ENCODE measurements at places on chromosomes 5 and 9.
A peak's percentile ranks its signal among the peaks of the same experiment; 100 is the strongest.

GRCh38 chr5:172683645-172684471 lies 42.8 kb downstream of the NEURL1B start:
- DNase-seq, result peak; percentile 21

DNA sequence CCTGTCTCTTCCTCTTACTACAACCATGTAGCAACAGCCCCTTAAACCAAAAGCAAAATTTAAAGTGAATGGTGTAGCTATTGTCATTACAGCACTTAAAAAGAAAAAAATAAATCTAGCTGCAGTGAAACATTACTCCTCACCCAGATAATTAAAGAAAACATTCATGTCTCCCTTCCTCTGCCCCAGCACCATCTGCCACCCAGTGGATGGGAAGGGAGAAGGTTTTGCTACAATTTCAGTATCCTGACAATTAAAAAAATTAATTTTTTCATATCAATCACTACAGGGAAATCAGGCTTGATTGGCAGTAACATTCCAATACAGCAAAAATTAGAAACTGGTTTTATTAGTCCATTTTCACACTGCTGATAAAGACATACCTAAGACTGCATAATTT lies 147.4 kb upstream of the PUM3 start:
- DNase-seq, result no peak

DNA sequence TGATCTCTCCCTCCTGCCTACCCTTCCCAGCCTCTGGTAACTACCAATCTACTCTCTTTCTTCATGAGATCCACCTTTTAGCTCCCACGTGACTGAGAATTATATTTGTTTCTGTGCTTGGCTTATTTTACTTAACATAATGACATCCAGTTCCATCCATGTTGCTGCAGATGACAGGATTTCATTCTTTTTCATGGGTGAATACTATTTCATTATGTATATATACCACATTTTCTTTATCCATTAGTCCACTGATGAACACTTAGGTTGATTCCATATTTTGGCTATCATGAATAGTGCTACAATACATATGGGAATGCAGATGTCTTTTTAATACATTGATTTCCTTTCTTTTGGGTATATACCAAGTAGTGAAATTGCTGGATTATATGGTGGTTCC lies 35.5 kb upstream of the ZNF366 start:
- DNase-seq, result no peak

- DNase-seq, result no peak
These were observed 97.6 kb upstream of the FANCC start for GRCh38 chr9:95415158-95415557.

DNA sequence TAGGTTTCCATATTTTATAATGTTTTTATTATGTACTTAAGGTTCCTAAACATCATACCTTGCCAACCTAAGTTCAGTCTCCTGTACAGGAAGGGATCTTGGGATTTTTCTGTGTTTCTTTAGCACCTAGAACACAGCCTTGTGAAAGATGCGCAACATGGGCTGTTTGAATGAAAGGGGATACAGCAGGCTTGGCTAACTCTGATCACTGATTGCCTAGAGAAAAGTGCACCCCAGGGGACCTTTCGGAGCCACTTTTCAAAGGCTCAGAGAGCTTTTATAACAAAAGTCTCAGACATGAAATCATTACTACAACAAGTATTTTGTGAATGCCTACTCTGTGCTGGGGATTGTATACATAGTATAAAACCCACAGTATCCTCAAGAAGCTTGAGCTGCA lies 261.6 kb downstream of the BNC2 start:
- DNase-seq, result no peak

- no peak for DNase-seq
These were observed 79.6 kb downstream of the PAPPA start for GRCh38 chr9:116233160-116233530.

GRCh38 chr9:16265688-16266087 lies 604.8 kb downstream of the BNC2 start:
- DNase-seq, result no peak

DNA sequence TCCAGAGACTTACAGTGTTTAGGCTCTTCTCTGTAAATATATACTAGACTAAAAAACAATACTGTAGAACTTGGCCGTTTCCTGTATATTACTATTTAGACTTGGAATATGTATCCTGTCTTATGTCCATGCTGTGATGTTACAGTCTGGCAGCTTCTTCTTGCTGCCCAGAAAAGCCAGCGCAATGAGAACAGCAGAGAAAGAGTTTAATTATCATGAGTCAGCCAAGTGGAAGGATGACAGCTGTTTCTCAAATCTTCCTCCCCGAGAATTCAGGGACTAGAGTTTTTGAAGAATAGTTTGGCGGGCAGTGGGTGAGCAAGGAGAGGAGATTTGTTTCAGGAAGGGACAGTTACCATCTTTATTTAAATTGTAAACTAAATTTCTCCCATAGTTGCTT lies 37.5 kb downstream of the NAA35 start:
- DNase-seq, result no peak

- no peak for DNase-seq
These were observed 117.9 kb upstream of the FST start for GRCh38 chr5:53362521-53362941.

- peak; percentile 9 for DNase-seq
These were observed 21.8 kb upstream of the ANKRD18A start for GRCh38 chr9:38641985-38642864.

- no peak for DNase-seq
These were observed 34.8 kb downstream of the DYNC2I2 start for GRCh38 chr9:128621730-128622455.

Measured in inflammatory macrophage treated with lipopolysaccharide for 4 hours (primary cell).